H7 (cell line): ENCODE measurements at places on chromosomes 6 and 20.

- no peak for DNase-seq
Measured at GRCh38 chr6:131412960-131413830, 159.8 kb upstream of the ARG1 start.

- no peak for DNase-seq
Measured at GRCh38 chr6:66948106-66948505, 1241.1 kb upstream of the EYS start.

DNA sequence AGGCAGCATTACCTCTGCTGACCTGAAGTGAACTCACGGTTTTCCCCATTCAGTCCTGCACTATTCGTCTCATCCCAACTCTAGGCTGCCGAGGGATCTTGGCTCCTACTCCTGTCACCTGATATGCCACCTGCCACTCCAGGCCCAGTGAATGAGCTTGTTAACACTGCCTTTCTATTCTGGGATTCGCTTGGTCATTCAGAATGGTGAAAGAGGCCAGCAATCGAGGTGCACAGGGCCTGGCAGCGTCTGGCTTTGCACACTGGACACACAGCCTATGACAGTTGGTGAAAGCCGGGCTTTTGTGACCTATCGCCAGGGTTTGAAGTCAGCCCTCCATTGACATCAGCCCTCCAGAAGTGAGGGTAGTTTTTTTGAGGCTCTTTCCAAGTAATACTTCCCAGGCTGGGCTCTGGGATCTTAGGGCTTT, 59.3 kb upstream of the MYL9 start:
- DNase-seq: no peak

DNA sequence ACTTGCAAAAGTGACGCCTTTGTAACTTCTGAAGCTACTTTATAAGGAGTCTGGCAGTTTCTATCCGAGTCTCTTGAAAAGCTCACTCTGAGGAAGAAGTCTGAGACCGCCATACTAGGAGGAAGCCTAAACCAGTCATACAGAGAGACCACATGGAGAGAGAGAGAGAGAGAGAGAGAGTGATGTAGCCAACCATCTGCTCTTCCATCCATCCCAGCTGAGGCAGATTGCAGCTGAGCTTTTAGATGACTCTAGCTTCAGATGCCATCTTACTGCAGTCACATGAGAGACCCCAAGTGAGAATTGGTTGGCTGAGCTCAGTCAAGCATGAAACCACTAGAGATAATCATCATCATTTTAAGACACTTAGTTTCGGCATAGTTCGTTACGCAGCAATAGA, 15.0 kb upstream of the DTNBP1 start:
- no peak for DNase-seq

DNA sequence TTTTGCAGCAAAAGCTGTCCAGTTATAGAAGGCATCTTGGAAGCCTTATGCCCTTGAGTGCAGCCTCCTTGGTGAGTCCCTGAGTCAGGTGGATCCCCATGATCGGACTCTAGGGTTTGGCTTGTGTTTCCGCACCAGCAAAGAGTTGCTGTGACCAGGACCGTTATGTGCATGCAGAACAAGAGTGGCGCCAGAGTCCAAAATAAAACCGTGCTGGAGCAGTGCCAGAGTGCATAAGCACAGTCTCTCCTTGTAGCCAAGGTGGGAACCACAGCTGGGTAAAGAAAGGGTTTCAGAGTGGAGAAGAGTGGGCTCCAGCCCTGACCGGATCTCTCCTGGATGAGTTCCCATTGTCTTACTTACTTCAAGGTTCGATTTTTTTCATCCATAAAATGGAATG, 58.6 kb downstream of the FOXA2 start:
- no peak for DNase-seq

DNA sequence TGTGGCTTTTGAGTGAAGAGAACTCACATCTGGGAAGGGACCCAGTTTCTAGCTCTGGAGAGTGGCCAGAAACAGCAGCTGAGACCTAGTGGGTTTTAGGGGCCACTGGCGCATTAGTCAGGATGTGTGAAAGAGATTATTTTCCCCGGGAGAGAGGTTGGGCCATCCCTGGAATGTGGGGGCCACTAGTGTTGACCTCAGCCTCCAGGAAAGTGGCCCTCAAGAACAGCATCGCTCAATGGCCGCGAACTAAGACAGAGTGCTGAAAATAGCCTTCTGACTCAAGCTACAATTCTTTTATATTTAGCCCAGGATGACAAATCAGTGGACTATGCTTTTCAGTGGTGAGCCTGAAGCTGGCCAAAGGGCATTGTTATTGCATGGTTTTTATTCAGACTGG, 210.4 kb upstream of the RNF24 start:
- no peak for DNase-seq

GRCh38 chr6:31530659-31531058, 1.9 kb downstream of the MCCD1 start:
- DNase-seq: no peak

- DNase-seq: no peak
Measured at GRCh38 chr20:1254254-1254653, 11.8 kb upstream of the SNPH start.

DNA sequence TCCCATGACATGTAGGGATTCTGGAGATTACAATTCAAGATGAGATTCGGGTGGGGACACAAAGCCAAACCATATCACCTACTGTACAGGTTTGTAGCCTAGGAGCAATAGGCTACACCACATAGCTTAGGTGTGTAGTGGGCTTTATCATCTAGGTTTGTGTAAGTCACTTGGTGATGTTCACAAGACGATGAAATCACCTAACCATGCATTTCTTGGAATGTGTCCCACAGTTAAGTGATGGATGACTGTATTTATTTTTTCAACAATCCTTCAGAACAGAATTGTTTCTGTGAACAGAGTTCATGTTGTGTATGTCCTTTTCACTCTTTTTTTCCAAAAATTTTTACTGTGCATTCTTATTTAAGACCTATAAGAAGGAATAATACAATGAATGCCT, 76.1 kb downstream of the DTD1 start:
- DNase-seq: no peak

- DNase-seq: no peak
Measured at GRCh38 chr6:36688063-36688738, 9.4 kb upstream of the RAB44 start.

GRCh38 chr6:107618672-107619071, 128.8 kb downstream of the SOBP start:
- no peak for DNase-seq

DNA sequence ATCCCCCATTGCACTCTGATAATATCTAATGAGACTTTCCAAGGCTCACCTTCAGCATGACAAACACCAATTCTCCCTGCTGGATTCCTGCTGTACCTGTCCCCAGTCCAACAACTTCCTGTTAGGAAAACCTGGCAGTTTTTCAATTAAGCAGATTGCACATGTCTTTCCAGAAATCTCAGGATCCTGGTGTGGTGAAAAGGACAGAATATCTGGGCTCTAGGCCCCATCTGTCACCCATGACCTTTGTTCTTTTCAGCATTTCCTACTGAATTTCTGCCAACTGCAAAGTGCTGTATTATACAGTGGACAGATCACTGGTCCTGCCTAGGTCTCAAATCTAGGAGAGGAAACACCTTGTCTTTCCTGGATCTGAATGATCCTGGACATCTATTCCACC, 27.7 kb upstream of the DTNBP1 start:
- no peak for DNase-seq

DNA sequence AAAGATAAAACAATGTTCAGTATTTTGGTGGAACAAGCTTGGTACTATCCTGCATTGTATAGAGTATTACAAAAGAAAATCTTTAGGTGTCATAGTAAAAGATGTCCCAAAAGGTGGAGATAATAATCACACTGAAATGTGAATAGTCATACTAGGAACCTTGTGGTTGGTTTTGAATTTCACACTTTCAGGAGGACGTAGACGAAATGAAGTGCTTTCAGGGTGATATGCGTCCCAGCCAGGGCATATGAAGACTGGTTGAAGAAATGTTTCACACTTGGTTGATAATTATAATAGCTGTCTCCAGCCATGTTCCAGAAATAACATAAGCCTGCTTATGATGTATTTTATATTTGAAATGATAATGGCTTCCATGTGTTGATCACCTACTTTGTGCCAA, 60.4 kb downstream of the SCAND1 start:
- DNase-seq: no peak

GRCh38 chr20:60219984-60220562, 261.9 kb downstream of the CDH26 start:
- no peak for DNase-seq

DNA sequence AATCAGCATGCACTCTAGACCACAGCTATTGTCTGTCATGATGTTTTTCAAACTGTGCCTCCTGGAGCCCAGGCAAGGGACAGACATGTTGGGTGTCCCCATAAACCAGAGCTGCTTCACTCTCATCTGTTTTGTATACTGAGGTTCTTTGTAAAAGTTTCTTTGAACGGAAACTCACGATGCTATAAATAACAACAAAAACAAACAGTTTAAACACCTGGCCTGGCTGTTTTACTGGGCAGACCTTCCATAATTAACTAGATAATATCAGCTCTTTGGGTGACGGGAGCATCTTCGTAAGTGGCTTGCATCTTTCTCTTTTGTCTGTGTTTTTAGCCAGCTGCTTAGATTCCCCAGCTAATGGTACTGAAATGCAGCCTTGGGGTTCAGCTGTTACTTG, 190.3 kb downstream of the ZDHHC14 start:
- DNase-seq: no peak

DNA sequence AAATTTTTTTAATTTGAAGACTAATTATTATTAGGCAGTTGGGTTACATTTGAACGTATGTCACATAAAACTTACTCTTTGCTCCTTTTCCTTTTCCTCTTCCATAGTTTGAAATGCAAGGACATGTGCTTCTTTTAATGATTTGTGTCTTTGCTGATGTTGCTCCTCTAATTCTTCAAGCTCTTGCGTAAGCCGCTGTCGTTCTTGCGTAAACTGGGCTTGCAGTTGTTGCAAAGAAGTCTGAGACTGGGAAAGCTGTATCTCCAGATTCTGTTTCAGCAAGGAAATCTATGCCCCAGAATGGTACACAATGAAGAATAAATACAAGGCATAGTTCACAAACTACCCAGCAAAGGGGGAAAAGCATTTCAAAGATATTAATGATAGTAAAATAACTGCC, 45.1 kb upstream of the MCM9 start:
- DNase-seq: no peak

DNA sequence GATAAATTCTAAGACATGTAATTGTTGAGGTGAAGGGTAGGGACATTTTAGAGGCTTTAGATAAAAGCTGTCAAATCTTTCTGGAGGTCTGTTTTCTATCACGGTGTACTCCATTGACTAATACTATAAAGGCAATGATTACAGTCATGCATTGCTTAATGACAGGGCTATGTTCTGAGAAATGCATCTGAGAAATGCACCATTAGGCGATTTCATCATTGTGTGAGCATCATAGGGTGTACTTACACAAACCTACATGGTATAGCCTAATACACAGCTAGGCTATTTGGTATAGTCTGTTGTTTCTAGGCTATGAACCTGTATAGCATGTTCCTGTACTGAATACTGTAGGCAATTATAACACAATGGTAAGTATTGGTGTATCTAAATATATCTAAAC, 71.3 kb upstream of the FYN start:
- DNase-seq: no peak

DNA sequence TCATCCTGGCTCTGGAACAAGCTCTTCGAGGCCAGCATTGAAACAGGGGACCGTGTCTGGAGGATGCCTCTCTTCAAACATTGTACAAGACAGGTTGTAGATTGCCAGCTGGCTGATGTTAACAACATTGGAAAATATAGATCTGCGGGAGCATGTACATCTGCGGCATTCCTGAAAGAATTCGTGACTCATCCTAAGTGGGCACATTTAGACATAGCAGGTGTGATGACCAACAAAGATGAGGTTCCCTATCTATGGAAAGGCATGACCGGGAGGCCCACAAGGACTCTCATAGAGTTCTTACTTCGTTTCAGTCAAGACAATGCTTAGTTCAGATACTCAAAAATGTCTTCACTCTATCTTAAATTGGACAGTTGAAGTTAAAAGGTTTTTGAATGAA, 3.6 kb upstream of the CDKN1A start:
- DNase-seq: no peak

GRCh38 chr6:53539561-53539960, 5.3 kb downstream of the GCLC start:
- DNase-seq: no peak

DNA sequence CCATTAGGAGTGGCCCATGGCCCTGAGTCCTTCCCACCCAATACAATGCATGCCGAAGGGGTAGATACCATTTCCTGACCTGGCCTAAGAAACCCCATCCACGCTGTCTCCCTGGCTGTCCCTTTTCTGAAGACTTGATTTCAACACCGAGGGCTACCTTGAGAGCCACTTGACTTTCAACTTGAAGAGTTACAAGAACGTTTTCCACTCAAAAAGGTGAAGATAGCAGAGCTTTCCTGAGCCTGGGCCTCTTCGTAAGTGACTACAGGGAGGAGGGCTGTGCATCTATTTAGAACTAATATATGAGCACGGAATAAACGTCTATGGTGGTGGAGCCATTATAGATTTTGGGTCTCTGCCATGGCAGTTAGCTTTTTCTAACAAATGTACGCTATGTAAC, 14.4 kb upstream of the PPP1R14C start:
- DNase-seq: no peak
